CD4-positive, alpha-beta T cell treated with Interleukin-6 for 4 hours (primary cell): ENCODE measurements at places on chromosomes 13 and 19.

GRCh38 chr13:59991395-59991794, 172.3 kb downstream of the DIAPH3 start:
- DNase-seq = no peak

DNA sequence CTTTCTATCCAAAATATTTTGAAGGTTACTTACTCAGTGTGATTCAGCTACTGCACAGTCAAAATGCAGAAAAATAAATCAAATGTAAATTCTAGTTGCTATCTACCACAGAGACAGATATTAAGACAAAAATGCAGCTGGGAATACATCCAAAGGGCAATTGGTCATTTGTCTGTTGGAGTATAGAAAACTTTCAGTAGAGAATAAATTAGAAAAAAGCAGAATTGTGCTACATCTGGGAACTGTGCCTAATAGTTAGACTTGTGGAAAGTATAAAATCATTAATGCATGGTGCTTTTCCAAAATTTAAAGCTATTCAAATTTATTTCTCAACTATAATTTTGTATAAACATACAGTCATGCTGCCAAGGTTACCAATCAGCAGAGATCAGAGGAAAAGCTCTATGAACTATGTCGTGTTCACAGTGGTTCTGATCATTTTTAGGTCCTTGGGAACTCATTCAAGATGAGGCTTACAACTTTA, 1635.8 kb downstream of the PCDH9 start:
- DNase-seq = no peak

DNA sequence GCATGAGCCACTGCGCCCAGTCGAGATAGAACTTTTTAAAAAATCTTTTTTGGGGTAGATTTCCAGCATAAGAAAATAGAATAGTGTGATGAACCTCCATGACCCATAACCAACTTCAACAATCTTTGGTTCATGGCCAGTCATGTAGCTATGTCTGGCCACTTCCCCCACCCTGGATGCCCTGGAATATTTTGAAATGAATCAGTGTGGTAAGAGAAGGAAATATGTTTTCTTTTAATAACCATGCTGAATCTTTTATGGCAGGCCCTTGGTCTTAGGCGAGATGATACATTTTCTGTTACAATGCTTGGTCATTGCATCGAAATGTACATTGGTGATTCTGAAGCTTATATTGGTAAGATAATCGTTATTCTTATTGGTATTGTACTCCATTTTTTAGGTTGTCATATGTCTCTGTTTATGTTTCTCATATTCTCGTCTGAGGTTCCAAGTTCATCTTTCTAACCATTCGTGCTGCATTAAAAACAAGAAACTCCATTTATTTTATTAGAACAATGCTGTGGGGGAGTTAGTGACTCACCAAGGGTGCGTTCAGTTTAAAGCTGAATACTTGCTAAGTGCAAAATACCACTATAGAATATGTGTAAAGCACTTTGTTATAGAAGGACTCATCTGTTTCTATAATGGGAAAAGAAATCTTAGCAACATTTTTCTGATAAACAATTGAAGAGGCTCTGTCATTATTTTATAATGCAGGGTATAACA, 16.4 kb upstream of the UPF3A start:
- no peak for DNase-seq

DNA sequence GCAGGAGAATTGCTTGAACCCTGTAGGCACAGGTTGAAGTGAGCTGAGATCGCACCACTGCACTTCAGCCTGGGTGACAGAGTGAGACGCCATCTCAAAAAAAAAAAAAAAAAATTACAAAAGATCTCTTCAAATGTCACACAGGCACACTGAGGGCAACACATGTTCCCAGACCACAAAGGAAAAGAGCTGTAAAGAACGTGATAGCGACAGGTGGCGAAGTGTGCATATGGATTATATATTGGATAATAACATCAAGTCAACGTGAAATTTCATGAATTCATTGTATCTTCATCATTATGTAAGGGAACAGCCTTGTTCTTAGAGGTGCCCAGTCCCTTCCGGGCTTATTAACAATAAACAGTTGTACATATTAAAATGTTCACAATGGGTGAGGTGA, 31.8 kb upstream of the DPP9 start:
- no peak for DNase-seq

GRCh38 chr13:51000571-51001260, 91.1 kb downstream of the RNASEH2B start:
- DNase-seq = no peak

DNA sequence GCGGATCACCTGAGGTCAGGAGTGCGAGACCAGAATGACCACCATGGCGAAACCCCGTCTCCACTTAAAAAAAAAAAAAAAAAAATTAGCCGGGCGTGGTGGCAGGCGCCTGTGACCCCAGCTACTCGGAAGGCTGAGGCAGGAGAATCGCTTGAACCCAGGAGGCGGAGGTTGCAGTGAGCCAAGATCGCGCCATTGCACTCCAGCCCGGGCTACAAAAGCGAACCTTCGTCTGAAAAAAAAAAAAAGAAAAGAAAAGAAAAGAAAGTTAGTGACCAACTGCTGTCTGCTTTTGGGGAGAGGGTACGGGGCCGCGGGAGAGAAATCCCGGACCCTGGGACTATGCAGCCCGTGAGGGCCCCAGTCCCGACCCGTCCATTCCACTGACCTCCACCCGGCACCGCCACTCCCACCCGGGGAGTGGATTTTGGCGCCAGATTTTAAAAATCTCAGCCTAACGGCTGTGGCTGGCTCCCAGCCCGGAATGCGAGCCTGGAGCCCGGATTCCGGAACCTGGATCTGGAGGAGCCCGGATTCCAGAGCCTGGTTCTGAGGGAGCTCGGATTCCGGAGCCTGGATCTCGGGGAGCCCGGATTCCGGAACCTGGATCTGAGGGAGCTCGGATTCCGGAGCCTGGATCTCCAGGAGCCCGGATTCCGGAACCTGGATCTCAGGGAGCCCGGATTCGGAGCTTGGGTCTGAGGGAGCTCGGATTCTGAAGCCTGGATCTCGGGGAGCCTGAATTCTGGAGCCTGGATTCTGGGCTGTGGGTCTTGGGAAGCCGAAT, 6.1 kb upstream of the LMNB2 start:
- no peak for DNase-seq

DNA sequence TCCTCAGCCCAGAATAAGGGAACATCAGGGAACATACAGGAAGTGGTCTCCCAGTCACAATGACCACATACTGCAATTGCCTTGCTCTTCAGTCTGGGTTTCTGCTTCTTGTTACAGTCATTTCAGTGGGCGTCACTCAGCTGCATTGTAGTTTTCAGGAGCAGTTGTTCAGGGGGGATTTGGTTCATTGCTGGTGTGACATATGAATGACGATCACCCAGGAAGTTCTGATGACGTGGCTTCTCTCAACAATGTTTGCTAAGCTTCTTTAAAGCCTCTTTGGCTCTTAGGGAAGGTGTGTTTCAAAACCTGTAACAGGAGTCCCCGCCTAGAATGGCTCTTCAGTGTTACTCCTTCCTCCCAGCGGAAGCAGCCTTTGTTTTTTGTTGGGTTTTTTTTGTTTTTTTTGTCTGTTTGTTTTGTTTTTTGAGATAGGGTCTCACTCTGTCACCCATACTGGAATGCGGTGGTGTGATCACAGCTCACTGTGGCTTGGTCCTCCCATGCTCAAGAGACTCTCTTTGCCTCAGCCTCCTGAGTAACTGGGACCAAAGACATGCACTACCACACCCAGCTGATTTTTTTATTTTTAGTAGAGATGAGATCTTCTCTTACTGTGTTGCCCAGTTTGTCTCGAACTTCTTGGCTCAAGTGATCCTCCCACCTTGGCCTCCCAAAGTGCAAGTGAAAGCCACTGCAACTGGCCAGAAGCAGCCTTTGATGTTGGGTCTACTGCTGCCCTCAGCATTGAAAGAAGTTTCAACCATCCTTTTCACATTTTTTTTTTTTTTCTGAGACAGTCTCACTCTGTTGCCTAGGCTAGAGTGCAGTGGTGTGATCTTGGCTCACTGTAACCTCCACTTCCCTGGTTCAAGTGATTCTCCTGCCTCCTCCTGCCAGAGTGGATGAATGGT, 1.4 kb upstream of the SCEL start:
- DNase-seq = no peak

DNA sequence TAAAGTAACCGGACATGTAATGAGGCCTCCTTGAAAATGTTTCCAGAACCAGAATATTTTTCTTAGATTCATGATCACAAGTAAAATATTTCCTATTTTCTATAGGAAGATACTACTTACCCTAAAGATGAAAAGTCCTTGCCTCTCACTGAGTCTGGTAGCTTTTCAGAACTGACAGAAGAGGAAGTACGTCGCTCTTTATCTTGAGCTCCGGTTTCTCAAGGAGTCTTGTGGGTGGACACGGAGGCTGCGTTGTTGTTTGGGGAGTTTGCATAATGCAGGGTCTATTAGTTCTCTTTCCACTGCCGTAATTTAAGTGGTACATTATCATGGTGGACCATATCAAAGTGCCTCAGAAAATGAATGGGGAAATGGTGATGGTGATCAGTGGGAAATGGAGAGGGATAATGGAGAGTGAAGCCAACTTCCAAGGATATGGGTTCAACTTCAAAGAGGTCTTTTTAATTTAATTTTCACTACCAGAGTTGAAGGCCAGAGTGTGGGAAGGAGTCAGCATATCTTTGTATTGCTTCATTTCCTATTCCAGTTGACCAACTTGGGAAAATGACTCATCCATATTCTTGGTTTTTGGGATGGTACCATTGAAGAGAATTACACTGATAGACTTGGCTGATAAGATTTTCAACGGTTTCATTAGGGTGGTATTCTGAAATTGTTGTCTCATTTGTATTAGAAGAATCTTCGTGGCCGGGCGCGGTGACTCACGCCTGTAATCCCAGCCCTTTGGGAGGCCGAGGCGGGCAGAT, 23.4 kb downstream of the MBD3L2B start:
- peak; percentile 31 for DNase-seq

DNA sequence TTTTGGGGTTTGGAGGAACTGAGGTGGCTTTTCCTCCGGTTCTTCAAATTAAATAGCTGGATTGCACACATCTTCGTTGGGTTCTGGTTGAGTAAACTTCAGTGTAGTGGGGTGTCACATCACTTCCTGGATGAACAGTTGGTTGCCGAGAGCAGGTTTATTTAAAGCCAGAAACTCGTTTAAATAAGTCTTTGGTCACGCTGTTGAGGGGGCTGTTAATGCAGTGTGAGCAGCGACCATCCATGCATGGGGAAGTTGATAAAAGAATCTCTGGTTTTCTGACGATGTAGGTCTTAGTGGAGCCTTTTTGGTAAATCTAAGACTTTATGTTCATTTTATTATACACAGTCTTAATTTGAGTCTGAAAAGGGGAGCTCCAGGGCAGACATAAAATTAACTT, 351.2 kb upstream of the ARGLU1 start:
- DNase-seq = no peak

DNA sequence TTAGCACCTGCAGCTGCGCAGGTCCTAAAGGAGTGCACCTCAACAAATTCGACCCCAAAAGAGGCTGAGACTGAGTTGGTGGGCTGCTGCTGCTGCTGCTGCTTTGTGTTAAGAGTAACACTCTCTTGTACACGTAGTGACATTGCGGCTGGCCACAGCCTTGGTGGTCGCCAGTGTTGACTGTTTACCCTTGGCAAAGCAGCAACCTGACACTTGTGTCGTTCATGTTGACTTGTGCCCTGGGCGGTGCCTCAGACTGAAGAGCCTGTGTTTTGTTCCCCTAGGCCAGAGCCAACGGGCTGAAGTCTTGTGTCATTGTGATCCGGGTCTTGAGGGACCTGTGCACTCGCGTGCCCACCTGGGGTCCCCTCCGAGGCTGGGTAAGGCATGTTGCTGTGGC, 22.4 kb upstream of the QTRT1 start:
- no peak for DNase-seq

DNA sequence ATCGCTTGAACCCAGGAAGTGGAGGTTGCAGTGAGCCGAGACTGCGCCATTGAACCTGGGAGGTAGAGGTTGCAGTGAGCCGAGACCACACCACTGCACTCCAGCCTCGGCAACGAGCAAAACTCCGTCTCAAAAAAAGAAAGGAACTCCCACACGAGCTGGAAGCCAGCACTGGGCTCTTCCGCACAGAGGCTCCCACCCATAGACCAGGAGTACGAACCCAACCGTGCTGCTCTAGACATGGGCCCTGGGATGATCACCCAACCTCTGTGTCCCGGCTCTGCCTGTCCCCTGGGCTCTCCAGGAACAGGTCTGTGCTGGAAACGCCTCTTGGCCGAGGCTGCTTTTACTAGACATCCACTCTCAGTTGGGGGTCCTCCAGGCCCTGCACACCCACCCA, 12.0 kb downstream of the DOT1L start:
- DNase-seq = no peak

DNA sequence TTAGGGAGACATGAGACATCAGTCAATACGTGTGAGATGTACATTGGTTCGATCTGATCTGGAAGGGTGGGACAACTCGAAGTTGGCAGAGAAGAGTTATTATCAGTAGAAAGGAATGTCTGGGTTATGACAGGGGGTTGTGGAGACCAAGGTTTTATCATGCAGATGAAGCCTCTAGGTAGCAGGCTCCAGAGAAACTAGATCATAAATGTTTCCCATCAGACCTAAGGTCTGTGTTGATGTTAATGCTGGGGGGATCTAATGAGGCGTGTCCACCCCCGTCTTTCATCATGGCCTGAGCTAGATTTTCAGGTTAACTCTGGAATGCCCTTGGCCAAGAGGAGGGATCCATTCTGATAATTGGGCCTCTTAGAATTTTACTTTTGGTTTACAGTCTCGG, 187.0 kb upstream of the KL start:
- no peak for DNase-seq

DNA sequence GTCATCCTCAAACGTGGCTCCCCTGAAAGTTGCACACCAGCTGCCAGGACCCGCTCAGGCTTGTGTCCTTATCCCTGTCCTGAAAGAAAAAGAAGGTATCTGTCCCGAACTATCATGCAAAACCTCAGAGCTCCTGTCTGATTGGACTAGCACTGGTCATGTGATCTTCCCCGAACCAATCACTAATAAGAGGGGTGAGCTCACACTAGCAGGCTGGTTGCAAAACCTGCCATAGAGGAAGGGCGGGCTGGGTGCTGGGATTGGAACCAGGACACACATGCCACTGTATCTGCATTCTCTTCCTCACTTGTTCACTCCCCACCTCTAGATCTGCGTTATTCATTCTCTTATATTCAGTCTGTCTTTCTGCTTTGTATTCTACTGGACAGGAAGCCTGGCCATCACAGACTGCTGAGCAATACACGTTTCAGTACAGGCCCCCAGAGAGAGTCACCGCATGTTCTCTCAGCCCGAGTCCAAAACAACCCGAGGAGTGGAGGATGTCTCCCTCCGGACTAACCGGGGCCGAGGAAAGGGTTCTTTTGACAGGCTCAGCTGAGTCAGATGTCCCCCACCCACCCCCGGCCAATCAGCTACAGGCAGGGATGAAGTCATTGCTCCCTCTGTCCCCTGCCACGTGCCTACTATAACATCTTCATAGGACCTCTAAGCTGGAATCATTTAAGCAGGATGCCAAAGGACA, 97.7 kb downstream of the SIPA1L3 start:
- DNase-seq = no peak

- no peak for DNase-seq
Measured at GRCh38 chr13:46598820-46599180, 45.8 kb downstream of the LRCH1 start.

- no peak for DNase-seq
Measured at GRCh38 chr19:51107406-51108065, 673 bp downstream of the CTU1 start.

- no peak for DNase-seq
Measured at GRCh38 chr13:51645761-51646670, 61.8 kb downstream of the WDFY2 start.

GRCh38 chr13:24741016-24741662, 22.8 kb upstream of the RNF17 start:
- DNase-seq = no peak
